ENCODE measurements at places on chromosomes 16 and 17.

- DNase-seq, result no peak
Observed at GRCh38 chr17:69950701-69951418, 124.2 kb upstream of the KCNJ16 start.

GRCh38 chr16:54446639-54447038 is 160.1 kb upstream of the IRX3 start:
- no peak for DNase-seq

GRCh38 chr17:61129267-61130254 is 270.1 kb upstream of the TBX2 start:
- no peak for DNase-seq

- no peak for DNase-seq
Observed at GRCh38 chr16:82280867-82281266, 110.8 kb upstream of the MPHOSPH6 start.

- no peak for DNase-seq
Observed at GRCh38 chr17:74746922-74747321, 1.5 kb upstream of the NHERF1 start.

- DNase-seq, result no peak
Observed at GRCh38 chr17:83176623-83177583, 97.5 kb downstream of the METRNL start.

GRCh38 chr17:34637548-34638525 is 58.5 kb downstream of the TMEM132E start:
- no peak for DNase-seq

DNA sequence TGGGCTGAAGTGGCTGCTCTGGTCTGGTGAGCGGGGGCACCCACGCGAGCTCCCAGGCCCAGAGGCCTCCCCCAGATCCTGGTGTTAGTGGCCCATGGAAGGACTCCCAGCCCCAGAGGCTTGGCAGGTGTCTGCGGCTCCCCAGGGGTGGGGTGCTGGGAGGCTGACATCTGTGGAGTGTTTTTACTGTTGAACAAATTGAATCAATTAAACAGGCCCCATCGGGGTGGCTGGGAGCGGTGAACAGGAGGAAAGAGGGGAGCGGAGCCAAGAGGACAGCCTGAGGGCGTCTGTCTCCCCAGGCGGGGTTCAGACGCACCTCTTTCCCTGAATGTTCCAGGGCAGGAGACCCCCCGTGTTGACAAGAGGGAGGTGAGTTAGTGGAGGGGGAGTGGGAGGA is 29.9 kb downstream of the ACTG1 start:
- no peak for DNase-seq

- no peak for DNase-seq
Observed at GRCh38 chr17:78474614-78475146, 96.2 kb downstream of the PGS1 start.

DNA sequence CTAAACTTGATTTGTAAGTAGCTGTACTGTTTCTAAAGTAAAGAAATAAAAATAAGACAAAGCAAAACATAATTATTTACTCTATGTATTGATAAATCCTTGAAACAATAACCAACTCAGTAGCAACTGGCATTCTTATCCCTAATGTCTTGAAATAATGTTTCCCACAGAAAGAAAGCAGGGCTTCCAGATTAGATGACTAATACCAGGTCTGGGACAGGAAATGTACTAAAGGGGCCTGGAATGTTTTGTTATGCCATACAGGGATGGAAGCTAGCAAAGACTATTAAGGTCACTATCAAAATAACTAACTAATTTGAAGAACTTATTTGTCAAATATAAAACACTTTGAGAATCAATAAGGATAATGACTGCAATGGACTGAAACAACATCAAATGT is 82.1 kb downstream of the CFDP1 start:
- DNase-seq, result no peak

DNA sequence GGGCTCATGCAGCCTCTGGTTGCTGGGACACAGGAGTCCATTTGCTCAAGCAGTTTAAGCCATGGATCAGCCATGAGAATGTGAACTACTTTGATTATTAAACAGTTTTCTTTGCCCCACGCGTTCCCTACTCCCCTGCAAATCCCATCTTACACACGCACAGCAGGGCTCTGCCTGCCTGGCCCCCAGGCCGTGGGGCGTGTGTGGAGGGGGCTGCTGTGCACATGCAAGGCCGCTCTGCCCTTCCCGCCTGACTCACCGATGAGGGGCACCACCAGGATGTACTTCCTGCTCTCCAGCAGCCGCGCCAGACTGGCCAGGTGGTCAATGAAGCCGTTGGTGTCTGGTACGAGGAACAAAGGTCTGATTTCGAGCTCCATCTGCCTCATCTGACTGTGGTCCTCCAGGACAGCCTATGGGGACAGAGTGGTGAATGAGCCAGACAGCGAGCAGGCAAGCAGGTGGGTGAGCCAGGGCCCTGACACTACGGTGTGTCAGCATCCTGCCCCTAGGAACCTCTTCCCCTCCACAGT is 13.7 kb downstream of the HIC1 start:
- no peak for DNase-seq

DNA sequence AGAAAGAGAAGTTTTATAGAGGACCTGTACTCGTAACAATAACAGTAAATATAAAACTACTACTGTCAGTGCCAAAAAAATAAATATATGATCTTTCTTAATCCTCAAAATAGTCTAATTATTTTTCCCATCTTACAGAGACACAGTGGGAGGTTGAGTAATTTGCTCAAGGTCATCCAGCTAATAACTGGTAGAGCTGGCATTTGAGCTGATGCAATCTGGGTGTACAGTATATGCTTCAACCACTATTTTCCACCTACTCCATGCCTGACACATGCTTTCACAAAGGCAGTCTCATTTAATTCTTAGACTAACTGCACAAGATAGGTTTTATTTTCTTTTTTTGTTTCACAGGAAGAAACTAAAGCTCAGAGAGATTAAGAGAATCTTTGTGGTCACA is 33.6 kb downstream of the PIGL start:
- no peak for DNase-seq

GRCh38 chr16:8853150-8853549 is 15.7 kb downstream of the CARHSP1 start:
- DNase-seq, result no peak

- DNase-seq, result no peak
Observed at GRCh38 chr16:86951831-86952598, 365.2 kb downstream of the C16orf95 start.

GRCh38 chr17:33615861-33616260 is 322.8 kb upstream of the ASIC2 start:
- DNase-seq, result no peak

DNA sequence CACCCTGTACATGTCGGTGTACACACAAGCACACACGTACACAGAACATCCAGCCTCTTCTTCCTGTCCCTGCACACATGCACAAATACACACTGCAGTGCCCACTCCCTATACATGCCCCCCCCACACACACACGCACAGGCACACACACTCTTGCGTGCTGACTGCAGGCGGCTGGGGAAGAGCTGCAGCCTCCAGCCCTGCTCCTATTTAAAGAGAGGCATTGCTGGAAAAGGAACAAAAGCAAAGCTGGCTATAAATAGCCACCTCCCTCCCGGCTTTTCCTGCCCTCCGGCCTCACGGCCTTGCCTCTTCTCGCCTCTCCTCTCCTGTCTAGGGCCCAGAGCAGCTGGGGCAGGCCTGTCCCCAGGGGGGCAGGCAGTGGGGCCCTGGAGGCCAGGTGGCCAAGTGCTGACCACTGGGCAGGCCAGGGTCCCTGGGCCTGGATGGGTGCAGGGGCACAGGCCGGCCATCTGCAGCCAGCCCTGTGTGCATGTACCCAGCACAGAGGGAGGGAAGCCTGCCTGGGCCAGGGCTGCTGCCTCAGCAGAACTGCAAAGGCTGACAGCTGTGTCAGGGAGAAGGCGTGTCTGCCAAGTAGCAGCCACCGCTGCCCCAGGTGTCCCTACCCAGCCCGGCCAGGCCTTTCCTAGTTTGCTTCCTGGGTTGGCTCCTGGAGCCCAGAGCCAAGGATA is 25.4 kb downstream of the RTN4RL1 start:
- no peak for DNase-seq

GRCh38 chr17:60534613-60535157 is 8.6 kb upstream of the APPBP2 start:
- DNase-seq, result no peak

DNA sequence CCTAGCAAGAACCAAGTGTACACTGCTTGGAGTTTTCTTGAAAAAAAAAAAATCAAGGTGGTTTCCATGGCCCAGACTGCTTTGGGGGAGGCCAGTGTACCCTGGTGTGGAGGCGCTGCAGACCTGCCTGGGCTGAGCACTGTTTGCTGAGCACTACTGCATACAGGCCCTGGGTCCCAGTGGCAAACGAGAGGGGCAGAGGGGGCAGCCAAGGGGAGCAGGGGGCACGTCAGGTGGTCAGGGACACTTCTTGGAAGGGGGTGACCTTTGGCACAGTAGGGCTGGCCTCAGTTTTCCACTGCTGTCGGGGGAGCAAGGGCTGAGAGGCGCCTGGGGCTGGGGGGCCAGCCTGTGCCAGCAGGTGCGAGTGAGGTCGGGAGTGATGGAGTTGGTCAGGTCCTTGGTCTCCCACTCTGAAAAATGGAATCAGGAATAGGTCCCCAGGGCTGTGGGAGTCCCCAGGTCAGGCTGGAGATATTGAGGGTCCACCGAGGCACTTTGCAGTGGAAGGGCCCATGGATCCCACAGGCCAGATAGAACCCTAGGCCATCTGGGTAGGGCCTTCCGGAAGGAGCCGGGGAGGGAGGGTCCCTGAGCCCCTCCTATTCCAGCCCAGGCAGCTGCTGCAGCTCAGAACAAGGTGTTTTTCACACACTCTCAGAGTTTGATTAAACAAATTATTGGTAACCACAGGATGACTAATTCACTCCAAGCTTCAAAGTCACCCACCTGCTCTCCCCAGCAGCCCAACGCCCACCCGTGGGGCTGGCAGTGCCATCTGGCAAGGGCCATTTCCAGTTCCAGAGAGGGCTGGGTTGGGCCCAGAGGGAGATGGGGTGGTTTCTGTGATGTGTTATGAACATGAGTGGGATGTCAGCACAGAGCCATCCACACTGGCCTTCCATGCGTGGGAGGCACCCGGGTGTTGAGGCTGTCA is 3.5 kb downstream of the ZFPM1 start:
- DNase-seq, result no peak

GRCh38 chr16:11118479-11118878 is 137.5 kb downstream of the SOCS1 start:
- no peak for DNase-seq

DNA sequence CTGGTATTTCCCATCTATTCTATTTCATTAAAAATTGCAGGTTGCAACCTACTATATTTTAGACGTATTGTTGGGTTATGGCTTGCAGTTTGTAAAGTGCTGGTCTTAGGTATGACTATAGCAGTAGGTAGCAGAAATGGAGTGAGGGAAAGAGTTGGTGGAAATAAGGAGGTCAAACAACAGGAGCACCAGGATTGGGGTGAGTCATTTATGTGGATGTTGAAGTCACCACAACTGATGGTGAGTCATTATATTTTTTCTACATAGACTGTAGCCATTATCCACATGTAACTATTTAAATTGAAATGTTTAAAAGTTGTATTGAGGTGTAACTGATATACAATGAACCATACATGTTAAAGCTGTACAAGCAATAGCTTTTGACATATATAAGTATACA is 25.0 kb upstream of the HS3ST3A1 start:
- no peak for DNase-seq

DNA sequence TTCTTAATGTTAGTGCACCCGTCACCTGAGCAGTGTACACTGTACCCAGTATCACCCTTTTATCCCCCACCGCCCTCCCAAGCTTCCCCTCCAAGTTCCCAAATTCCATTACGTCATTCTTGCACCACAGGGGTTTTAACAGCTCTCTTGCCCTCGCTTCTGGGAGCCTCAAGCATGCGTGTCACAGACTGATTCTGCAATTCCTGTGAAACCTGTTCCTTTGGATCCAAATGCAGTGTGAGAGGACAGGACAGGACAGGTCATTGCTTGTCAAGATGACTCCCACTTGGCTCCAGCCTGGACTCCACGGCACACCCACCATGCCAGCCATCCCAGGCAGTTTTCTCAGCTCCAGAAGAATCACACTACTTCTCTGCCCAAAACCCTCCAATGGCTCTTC is 44.1 kb downstream of the CYB5D2 start:
- no peak for DNase-seq

DNA sequence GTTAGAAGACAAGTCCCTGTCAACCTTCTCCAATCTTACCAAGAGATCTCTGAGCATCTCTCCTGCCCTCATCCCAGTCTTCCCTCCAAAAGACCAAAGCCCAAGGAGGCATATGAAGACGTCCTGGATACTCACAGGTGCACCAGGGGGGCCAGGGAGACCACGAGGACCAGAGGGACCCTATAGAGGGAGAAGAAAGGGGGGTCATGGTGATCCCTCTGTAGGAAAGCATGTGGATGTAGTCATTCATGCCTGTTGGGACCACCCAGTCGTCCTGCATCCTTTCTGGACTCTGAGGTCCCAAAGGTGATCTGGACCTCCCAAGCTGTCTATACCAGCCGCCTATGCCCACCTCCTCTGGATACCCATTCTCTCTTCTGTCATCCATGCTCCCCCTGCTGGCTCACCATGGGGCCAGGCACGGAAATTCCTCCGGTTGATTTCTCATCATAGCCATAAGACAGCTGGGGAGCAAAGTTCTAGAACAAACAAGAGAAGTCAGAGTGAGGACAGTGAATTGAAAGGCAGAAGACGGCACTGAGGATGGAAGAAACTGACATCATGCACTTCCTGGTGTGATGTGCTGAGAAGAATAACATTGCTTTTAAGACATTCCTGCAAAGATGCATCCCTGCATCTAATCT is 3.3 kb downstream of the COL1A1 start:
- no peak for DNase-seq

DNA sequence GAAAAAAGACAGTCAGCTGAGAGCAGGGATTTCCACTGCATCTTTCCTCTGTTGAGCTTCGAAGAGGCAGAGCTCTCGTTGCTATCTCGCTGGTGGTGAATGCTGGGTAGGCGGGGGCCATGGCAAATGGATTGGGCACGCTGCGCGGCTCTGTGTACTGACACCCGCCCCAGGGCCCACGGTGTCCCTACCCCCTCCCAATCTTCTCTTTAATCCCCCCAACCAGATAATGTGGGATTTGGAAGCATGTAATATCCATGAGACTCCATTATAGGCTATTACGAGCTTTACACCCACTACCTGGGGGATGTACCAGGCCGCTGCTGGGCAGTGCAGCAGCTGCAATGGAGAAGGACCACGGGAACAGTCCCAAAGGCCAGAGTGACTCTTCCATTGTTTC is 8.3 kb downstream of the PIPOX start:
- no peak for DNase-seq

DNA sequence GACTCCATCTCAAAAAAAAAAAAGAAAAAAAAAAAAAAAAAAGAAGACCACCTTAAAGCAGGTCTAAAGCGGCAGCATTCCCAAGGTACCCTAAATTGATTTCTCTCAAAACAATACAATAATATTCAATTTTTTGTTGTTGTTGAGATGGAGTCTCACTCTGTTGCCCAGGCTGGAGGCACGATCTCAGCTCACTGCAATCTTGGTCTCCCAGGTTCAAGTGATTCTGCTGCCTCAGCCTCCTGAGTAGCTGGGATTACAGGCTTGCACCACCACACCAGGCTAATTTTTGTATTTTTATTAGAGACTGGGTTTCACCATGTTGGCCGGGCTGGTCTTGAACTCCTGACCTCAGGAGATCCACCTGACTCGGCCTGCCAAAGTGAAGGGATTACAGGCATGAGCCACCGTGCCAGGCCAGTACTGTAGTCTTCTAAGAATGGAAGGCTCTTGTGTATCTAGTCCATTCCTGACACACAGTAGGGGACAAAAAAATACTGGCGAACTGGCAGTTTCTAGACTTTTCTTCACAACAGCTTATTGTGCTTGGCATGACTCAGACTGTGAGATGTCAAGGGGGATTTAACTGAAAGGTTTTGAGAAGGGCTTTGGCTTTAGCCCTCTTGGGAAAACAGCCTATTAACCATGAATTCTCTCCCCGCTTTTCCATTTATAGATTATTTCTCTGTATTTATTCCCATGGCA is 17.3 kb downstream of the CDR2 start:
- DNase-seq, result no peak

- no peak for DNase-seq
Observed at GRCh38 chr16:30380072-30380802, 2.1 kb downstream of the SEPTIN1 start.

Measured in cortex of kidney (tissue), 1 donor.